NCI-H1694 (cell line): ENCODE measurements at places on chromosomes 1 and 21.

DNA sequence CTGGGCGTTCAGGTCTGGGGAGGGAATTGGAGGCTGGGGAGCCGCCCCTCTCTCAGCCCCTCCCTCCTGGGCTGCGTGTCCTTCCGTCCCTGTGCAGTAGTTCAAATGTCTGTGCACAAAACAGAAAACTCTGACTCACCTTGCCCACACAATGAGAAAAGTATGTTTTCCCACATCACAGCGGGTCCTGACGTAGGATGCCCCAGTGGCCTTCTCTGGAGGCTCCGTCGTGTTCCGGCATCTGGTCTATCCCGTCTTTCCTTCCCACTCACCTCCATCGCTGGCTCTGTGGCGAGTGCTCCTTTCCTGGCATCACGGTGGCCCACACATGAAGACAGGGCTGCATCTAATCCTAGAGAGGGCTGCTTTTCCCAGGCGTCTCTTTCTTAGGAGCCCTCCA is 224.0 kb downstream of the KAZN start:
- no peak for DNase-seq

- no peak for DNase-seq
Measured at GRCh38 chr1:197994907-197995407, 77.8 kb downstream of the LHX9 start.

- no peak for DNase-seq
Measured at GRCh38 chr1:64986903-64987871, 20.8 kb upstream of the JAK1 start.

DNA sequence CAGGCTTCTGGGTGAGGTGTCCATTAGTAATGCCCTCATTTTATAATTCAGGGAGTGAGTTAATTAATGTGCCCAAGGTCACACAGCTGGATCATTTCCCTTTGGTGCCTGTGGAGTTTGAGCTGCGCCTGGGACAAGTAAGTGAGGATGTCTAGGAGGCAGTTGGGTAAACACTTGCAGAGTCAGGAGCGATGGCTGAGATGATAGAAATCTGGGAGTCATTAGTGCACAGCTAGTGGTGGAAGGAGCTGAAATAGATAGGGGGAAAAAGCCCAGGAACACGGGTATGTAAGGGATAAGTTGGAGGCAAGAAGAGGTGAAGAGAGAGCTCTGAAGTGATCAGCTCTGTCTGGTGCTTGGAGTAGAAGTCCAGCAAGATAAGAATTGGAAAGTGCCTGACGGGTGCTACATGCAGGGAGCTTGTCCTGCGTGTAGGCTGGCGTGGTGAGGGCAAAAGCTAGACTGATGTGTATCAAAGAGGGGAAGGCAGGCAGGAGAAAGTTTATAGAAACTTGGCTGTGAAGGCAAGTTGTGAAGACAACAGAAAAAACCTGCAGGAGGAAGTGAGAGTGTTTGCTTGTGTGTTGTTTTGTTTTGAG is 1.7 kb upstream of the SCAF4 start:
- no peak for DNase-seq

GRCh38 chr1:214843281-214843680 is 239.3 kb upstream of the KCNK2 start:
- no peak for DNase-seq

DNA sequence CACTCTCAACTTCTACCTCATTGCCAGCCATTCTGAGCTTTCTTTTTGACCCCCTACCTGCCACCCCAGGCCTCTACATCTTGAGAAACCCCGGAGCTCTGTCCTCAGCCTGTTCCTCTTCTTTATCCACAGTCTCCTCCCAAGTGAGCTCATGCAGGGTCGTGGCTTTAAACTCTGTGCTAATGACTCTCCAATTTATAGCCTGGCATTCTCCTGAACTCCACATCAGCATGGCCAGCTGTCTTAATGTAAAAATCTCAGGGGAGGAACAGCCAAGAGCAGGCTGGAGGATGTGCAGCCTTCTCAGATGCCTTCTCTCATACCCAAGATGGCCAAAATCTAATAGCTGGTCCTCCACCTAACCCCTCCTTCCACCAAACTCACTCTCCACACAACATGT is 84.2 kb downstream of the CCDC185 start:
- no peak for DNase-seq
